ENCODE measurements at places on chromosomes 3 and 15. TPM values are rescaled to one million over a fixed set of nuclear protein-coding genes. Genes with fewer than 3 reads are reported as not detected.

GRCh38 chr3:161296814-161297213 is 74.5 kb downstream of the SPTSSB start:
- no peak for DNase-seq

- DNase-seq = no peak
Observed at GRCh38 chr3:190701096-190701532, 161.4 kb downstream of the GMNC start.

GRCh38 chr15:98077186-98077585 is 116.7 kb downstream of the ARRDC4 start:
- no peak for DNase-seq

ANO10 gene
- polyA plus RNA-seq = 8.8 TPM

DNA sequence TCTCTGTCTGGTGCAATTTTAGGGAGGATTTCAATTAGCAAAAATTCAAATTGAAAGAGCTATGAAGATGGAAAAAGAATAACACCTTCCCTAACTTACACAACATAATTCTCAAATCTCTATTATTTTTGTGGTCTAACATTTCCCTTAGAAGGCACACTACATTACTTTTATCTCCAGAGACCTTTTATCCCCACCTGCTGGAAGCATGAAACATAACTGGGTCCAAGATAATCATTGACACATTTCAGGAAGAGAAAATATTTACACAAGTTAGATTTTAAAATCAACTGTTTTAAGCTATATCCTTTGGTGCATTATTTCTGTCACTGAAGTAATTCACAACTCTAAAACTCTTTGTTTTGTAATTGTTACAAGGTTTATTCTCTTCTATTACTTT is 779.5 kb downstream of the ROBO1 start:
- DNase-seq = no peak

NUSAP1 gene
- polyA plus RNA-seq = 4.0 TPM

DNA sequence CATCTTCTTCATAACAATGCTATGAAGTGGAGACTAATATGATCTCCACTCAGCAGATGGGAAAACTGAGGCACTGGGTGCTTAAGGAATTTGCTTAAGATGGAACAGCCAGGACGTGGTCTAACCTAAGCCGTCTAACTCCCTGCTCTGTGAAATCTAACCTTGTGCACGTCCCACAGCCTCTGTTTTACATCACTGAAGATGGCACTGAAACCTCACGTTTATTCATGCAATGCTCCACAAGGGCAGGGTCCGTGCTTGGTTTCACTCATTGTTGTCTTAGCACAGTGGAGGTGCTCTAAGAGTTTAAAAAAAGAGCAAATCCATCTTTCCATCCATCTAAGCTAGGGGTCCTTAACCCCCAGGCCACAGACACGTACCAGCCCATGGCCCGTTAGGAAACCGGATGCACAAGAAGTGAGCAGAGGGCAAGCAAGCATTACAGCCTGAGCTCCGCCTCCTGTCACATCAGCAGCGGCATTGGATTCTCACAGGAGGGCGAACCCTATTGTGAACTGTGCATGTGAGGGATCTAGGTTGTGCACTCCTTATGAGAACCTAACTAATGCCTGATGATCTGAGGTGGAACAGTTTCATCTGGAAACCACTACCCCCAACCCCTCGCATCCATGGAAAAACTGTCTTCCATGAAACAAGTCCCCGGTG is 118.0 kb downstream of the FOXP1 start:
- no peak for DNase-seq

CAMK2N2 gene
- polyA plus RNA-seq = not detected

DNA sequence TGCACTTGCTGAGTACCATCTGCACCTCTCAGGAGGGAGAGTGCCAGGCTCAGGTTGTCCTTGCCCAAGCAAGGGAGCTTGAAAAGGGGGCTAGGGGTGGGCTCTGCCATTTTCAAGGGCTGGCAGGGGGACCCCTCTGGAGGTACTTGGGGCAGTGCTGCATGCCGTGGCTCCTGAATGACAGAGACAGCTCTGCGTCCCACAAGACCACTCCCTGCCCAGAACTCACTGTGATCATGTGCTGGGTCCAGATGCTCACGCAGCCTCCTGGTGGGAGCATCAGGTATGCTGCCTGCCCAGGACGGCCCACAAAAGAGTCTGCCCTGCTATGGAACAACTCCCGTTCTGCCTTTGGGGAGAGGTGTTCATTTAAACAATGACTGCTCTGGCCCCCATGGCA is 165.2 kb downstream of the GOLGA6L4 start:
- no peak for DNase-seq

- no peak for DNase-seq
Observed at GRCh38 chr3:181701096-181701495, 10.6 kb upstream of the SOX2 start.

Measured in immature natural killer cell (primary cell).